Upper lobe of right lung (tissue), 1 donor: ENCODE measurements at places on chromosomes 4 and X. TPM values are rescaled to one million over a fixed set of nuclear protein-coding genes. Genes with fewer than 3 reads are reported as not detected.

Gene SPANXC
- not detected for total RNA-seq

Gene GPR82
- 3.4 TPM for total RNA-seq

Gene SSX2B
- not detected for total RNA-seq

Gene LAMTOR3
- 43.5 TPM for total RNA-seq

GRCh38 chr4:142334931-142335330, 511.2 kb downstream of the INPP4B start:
- H3K36me3 ChIP-seq = no peaks in the 10 kb centered on the region
- no peak for DNase-seq
- H3K27ac ChIP-seq = no peak overlapping the region
- H3K4me1 ChIP-seq = peaks cover 5% of the 10 kb centered on the region
- H3K4me3 ChIP-seq = no peak overlapping the region
- no peaks in the 10 kb centered on the region for H3K27me3 ChIP-seq

DNA sequence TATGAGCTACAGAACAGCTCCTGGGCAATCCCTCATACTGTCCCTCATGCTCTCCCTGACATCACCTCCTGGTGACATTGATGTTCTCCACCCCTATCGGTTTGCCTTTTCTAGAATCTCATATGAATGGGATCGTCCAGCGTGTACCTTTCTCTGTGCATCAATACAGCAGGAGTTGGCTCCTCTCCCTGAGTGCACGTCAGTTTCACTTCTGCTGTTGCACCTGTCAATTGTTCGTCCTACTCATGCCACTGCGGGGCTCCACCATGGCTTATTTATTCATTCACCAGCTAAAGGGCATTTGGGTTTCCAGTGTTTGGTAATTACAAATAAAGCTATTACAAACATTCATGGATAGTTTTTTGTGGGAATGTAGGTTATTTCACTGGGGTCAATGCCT, 269.1 kb upstream of the ZFP42 start:
- no peak for DNase-seq
- no peak overlapping the region for H3K4me3 ChIP-seq
- no peak overlapping the region for H3K27ac ChIP-seq

DNA sequence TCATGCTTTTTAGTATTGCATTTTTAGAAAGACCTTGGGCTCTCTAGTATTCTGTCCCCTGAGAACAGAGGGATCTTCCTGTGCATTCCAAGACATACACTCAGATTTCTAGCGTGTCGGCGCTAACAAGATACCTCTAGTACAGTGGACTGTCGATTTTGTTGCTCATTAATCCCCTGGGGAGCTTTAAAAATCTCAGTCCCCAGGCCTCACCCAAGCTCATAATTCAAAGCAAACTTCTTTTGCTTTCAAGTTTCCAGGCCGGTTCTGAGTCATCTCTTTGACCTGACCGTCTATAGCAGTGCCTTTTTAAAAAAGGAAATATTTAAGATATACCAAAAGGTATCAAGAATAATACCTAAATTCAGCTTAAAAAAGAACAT, 137.0 kb downstream of the AMMECR1 start:
- H3K4me3 ChIP-seq = no peak overlapping the region
- H3K27me3 ChIP-seq = no peaks in the 10 kb centered on the region
- no peaks in the 10 kb centered on the region for H3K4me1 ChIP-seq
- no peak overlapping the region for H3K27ac ChIP-seq
- DNase-seq = no peak
- H3K36me3 ChIP-seq = no peaks in the 10 kb centered on the region

DNA sequence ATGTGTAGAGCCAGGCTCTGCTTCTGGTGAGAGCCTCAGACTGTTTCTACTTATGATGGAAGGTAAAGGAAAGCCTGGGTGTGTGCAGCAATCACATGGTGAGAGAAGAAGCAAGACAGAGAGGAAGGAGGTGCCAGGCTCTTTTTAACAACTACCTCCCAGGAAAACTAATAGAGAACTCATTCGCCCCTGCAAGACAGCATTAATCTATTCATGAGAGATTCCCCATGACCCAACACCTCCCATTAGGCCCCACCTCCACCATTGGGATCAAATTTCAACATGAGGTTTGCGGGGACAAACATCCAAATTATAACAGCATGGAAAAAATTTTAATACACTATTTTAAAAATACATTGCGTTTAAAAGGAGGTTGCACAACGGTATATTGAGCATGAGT, 24.7 kb upstream of the GRIA3 start:
- H3K4me3 ChIP-seq = no peak overlapping the region
- no peak overlapping the region for H3K27ac ChIP-seq
- H3K27me3 ChIP-seq = no peaks in the 10 kb centered on the region
- H3K36me3 ChIP-seq = no peaks in the 10 kb centered on the region
- DNase-seq = no peak
- H3K4me1 ChIP-seq = no peaks in the 10 kb centered on the region

DNA sequence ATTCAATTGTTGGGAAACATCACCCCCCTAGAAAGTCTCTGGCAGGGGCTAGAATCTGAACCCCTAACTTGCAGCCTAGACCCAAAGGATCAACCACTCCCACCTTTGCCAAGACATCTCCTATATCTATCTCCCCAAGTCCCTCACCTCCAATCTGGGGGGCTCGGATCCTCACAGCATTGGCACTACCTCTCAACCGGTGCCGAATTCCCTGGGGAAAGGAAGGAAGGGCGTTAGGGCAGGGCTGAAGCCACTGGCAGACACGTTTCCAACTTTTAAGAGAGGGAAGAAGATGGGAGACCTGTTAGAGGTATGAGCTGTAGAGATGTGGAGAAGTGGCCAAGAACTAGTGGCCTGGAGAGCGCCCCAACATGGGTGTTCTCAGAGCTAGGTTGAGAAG, 2.7 kb downstream of the TIMM17B start:
- no peak overlapping the region for H3K27ac ChIP-seq
- peaks cover 8% of the 10 kb centered on the region for H3K4me1 ChIP-seq
- no peak for DNase-seq
- H3K36me3 ChIP-seq = no peaks in the 10 kb centered on the region

DNA sequence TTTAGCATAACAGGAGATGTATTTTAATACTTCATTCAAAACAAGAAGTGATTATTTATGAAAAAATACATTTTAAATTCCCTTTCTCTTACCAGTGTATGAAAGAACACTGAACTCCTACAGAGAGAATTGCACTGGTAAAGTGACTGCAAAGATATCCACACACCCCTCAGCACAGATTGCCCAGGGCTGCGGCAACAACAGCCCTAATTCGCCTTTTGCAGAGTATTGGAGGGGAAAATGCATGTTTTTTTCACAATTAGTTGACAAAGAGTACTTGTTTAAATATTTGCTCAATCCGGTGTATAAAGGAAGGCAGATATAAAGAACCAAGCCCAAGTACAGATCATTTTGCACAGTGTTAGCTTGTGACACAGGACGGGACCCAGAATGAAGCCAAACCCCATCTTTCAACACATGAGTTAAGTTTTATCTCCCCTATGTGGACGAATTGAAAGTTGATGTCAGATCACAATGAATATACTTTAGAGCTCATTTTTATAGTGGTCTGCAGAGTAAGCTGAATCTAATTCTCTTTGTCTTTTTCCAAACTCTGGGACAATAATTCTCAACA, 551.4 kb upstream of the IGFBP7 start:
- H3K36me3 ChIP-seq = no peaks in the 10 kb centered on the region
- H3K27ac ChIP-seq = no peak overlapping the region
- DNase-seq = no peak

GRCh38 chr4:52838729-52839586, 23.2 kb upstream of the RASL11B start:
- H3K4me1 ChIP-seq = no peaks in the 10 kb centered on the region
- no peak for DNase-seq
- no peak overlapping the region for H3K4me3 ChIP-seq
- H3K27ac ChIP-seq = no peak overlapping the region
- no peaks in the 10 kb centered on the region for H3K27me3 ChIP-seq

DNA sequence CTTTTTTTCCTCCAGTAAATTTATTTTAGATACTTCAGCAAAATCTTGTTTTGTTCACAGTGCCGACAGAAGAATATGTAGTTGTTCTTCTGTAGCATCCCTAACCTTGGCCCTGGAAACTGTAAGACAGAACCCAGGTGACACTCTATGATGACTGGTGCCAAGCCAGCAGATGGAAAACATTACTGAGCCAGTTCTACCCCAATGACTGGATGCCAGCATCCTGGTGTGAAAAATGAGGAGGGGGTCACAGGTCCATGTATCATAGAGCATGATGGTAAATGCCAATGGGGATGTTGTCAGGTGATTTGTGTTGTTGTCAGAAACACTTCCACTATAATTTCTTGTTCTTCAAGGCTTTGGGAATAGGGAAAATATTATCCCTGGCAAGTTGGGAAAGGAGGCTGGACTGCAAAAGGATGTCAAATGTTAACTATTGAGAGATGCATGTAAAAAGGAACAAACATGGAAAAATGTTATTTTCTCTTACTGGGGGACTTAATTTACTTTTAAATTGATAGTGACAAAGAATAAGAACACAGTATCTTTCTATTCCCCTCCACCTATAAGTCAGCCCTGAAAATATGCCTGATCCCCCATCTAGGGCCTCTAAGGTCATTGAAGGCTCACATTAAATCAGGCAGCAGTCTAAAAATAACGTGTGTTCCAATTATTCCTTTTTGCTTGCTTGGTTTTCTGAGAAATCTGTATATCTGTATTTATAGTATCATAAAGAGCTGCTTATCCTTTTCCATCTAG, 159.8 kb downstream of the RASL11B start:
- H3K4me3 ChIP-seq = no peak overlapping the region
- no peak for DNase-seq
- H3K36me3 ChIP-seq = no peaks in the 10 kb centered on the region
- H3K27me3 ChIP-seq = no peaks in the 10 kb centered on the region

DNA sequence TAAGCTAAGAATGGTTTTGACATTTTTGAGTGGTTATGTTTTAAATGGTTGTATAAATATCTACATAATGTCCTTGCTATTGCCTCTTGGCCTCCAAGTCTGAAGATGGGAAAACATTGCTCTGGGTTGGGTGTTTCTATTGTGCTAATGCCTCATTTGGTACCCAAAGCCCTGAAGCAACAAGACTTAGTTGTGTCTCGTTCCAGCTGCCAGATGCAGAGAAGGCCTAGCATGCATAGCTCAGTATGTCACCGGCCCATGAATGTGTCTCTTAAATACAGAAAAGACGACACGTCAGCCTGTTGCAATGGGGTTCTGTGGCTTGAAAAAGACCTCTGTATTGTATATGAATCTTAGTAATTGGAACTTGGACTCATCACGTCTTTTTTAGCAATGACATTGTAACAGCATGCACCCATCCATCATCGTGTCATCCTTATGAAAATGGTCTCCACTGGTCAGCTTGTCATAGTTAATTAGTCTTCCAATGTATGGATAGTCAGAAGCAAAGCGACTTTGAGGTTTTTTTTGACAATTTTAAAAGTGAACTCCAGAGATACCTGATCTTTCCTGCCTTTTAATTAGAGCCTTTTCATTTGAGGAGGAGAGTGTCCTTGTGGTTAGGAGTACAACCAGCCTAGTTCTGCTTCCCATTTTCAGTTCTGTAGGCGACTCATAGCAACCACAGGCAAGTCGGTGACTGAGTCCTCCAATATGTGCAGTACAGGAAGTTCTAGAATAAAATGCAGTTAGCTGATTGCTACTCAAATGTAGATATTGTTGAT, 126.4 kb upstream of the GATB start:
- no peaks in the 10 kb centered on the region for H3K4me1 ChIP-seq
- H3K27me3 ChIP-seq = no peaks in the 10 kb centered on the region
- H3K36me3 ChIP-seq = no peaks in the 10 kb centered on the region
- H3K4me3 ChIP-seq = no peak overlapping the region

- no peaks in the 10 kb centered on the region for H3K4me1 ChIP-seq
- H3K27ac ChIP-seq = no peak overlapping the region
- H3K4me3 ChIP-seq = no peak overlapping the region
- H3K27me3 ChIP-seq = no peaks in the 10 kb centered on the region
- DNase-seq = no peak
Observed at GRCh38 chr4:8513931-8514330, 66.3 kb upstream of the GPR78 start.

GRCh38 chr4:130147641-130148040, 1051.7 kb downstream of the C4orf33 start:
- H3K4me3 ChIP-seq = no peak overlapping the region
- H3K27me3 ChIP-seq = no peaks in the 10 kb centered on the region
- no peak for DNase-seq
- H3K4me1 ChIP-seq = no peaks in the 10 kb centered on the region
